ENCODE measurements at places on chromosomes 1 and 21.

GRCh38 chr1:25993197-25993951 is 4.5 kb downstream of the PAFAH2 start:
- DNase-seq: no peak

GRCh38 chr1:151615711-151616504 is 4.1 kb downstream of the SNX27 start:
- DNase-seq: no peak

DNA sequence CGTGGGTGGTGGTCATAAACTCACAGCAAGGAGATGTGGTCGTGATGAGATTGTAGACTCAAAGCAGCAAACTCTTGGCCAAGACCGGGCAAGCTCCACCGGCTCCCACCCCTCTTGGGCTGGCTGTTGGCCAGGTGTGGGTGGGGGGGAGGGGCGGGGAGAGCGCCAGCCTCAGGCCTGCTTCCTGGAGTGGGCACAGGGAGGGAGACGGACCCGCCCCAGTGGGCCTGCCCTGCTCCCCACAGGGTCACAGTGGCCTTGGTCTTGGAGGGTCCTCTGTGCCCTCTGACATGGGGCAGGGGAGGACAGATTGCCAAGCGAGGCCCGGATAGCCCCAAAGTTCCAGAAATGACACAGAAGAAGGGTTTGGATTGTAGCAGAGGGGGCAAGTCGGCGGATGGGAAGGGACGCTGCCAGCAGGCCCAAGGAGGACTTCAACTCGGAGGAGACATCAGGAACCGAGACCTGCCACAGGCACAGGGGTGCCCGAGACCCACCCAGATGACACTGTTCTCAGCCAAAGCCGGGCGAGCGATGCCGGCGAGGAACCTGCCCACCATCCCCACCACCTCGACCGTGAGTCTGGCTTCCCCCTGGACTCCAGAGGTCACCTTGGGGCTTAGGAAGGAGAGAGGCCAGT is 85.4 kb upstream of the ACTRT2 start:
- no peak for DNase-seq

GRCh38 chr1:42484382-42484781 is 21.3 kb downstream of the CCDC30 start:
- peak; percentile 67 for DNase-seq

GRCh38 chr1:222787729-222788128 is 27.1 kb upstream of the DISP1 start:
- peak; percentile 64 for DNase-seq

Data from tongue (tissue), 3 donors.